ENCODE measurements at places on chromosomes 1 and 21. TPM values are rescaled to one million over a fixed set of nuclear protein-coding genes. Genes with fewer than 3 reads are reported as not detected.

DNA sequence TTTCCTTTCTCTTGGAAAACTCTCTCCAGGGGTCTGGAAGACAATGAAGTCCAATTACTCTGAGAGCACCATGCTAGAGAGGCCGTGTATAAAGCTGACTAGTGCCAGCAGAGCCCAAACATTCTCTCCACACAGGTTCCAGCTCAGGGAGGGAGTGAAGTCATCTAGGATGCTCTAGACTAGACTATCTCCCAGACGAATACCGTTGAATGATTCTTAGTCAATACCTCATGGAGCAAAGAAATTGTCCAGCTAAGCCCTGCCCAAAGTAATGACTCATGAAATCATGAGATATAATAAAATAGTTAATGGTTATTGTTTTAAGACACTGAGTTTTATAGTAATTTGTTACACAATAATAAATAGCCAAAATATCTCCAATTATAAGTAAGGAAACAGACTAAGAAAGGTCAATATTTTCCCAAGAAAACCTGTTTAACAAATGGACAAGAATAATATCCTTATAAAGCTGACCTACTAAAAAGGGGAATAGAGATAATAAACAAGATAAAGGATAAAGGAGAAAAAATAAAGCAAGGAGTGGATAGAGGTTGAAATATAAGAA, 163.9 kb upstream of the LRRC7 start:
- DNase-seq = no peak

- no peak for DNase-seq
These were observed 8.2 kb upstream of the PRMT6 start for GRCh38 chr1:107048241-107048640.

- DNase-seq = peak; percentile 36
These were observed 74.6 kb downstream of the DMRTA2 start for GRCh38 chr1:50348449-50349241.

GRCh38 chr21:33339135-33339534, 14.4 kb downstream of the IFNAR1 start:
- no peak for DNase-seq

- DNase-seq = no peak
These were observed 31.0 kb downstream of the TRIT1 start for GRCh38 chr1:39852214-39852791.

DNA sequence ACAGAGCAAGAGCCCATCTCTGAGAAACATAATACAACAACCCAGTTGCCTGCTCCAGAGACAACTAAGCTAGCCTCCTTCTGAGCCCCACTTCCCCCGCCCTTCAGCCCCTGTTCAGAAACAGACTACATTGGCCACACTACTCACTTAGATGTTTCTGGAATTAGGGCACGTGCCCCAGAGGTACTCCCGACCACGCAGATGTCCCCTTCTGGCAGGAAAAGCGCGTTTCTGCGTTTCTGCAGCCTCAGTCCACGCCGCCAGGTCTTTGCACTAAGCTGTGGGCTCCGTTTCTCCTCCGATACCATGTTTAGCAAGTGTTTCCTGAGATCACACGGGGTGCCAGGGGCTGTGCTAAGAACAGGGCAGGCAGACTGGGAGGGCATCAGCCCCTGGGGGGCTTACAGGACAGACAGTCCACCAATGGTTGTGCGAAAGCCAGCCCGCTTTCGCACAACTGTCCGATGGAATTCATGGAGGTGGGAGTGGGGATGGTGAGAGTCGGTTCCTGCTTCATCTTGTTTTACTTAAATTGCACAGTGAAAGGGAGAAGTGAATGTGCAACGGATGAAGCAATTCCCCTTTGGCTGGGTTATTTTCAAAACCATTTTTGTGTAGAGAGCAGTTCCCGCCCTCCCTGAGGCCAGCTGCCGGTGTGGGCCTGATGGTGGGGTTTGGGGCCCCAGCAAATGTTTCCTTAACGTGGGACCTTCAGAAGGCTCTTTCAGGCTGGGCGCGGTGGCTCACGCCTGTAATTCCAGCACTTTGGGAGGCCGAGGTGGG, 2.7 kb downstream of the PIK3CD start:
- DNase-seq = peak; percentile 23

DNA sequence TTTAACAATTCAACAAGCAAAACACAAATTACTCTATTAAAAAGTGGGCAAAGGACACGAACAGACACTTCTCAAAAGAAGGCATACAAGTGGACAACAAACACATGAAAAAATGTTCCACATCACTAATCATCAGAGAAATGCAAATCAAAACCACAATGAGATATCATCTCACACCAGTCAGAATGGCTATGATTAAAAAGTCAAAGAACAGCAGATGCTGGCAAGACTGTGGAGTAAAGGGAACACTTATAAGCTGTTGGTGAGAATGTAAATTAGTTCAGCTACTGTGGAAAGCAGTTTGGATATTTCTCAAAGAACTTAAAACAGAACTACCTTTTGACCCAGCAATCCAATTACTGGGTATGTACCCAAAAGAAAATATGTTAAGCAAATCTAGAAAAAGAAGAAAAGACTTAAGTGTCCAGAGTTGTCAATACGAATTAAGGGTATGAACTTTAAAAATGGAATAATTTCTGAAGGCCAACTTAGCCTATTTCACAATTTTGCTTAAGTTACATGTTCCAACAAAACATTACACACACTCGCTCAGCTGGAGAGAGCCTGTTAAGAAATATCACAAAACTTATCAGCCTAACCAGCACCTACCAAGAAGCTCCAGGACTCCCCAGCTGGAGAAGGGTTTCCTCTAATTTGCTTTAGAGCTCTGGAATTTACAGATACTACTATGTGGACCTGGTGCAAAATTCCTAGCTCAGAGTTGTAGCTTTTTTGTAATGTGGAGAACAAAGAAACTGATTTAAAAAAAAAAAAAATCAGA, 232.1 kb downstream of the DUSP10 start:
- no peak for DNase-seq

GRCh38 chr1:179121159-179121938, 39.5 kb downstream of the TOR3A start:
- DNase-seq = peak; percentile 45

DNA sequence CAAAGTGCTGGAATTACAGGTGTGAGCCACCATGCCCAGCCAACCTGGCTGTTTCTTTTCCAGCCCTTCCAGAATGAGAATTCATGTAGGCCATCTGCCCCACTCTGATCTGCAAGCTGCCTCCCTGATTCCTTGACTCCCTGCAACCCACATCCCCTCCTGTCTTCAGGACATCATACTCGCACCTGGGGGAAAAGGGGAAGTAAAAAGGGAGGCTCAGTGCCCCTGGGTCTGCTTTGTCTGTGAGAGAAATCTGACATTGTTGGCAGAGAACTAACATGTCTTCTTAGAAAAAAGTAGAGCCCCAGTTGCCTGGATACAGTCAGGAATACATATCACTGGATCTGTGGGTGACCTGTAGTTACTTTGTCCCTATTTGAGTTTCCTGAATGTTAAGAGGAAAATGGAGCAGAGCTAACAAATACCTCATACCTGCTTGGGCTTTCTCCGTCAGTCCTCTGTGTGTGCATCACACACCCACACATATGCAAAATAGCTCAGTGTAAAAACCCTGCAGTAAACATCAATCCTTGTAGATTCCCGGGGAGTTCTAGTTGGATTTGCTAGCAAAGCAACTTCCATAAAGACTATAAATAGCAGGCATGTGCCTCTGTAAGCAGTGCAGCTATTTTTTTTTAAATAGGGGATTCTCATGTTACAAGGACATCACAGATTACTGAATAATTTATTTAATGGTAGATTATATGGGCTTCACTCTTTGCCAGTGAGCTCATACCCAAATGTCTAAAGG, 62.9 kb downstream of the TEX35 start:
- no peak for DNase-seq

DNA sequence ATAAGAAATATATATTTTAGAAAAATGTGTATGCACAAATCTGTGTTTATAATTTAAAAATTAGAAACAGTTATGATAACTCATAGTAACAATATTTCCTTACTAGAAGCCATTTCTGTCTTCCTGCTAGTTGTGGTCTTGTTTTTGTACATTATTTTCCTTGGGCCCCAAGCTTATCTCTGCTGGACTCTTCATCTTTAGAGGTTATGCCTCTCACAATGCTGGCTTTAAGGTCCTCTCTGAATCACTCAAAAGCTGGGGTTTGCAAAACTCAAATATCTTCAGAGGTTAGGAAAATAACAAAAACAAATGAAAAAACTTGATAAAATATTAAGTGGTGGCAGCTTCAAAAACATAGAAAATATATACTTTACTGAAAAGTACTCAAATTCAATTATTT, 133.8 kb downstream of the PTPRC start:
- DNase-seq = no peak

- no peak for DNase-seq
These were observed 20.1 kb upstream of the PDE4B start for GRCh38 chr1:65772607-65773006.

Gene OR10J1
- not detected for total RNA-seq

Gene FCRLB
- 1.2 TPM for total RNA-seq

Gene VAV3
- 2.9 TPM for total RNA-seq

Gene CD1D
- not detected for total RNA-seq

Gene CD160
- total RNA-seq = not detected
